ENCODE measurements at places on chromosomes 6 and 20.

- DNase-seq = no peak
These were observed 1293.7 kb downstream of the EPHA7 start for GRCh38 chr6:92125681-92126080.

GRCh38 chr20:58511861-58512260 lies 3.3 kb downstream of the APCDD1L start:
- no peak for DNase-seq

DNA sequence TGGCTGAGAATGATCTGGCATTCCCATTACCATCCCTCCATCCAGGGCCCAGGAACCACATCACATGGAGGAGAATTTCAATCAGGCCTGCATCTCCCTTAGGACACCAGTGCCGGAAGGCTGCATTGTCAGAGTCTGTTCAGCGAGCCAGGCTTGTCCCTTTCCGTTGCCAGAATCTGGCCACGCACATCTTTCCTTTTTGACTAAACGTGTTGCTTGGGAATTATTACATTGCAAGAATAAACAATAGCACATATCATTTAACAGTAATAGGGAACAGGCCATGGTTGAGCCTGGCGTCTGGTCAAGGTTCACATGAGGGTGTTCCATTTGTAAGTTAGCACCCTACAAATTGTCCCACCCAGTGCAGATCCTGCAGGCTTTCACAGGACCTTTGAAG lies 42.8 kb downstream of the SOBP start:
- DNase-seq = no peak

- no peak for DNase-seq
These were observed 6.1 kb downstream of the KLHL31 start for GRCh38 chr6:53659458-53659857.

- DNase-seq = peak; percentile 10
These were observed 4.2 kb upstream of the EPHA7 start for GRCh38 chr6:93423542-93423941.

DNA sequence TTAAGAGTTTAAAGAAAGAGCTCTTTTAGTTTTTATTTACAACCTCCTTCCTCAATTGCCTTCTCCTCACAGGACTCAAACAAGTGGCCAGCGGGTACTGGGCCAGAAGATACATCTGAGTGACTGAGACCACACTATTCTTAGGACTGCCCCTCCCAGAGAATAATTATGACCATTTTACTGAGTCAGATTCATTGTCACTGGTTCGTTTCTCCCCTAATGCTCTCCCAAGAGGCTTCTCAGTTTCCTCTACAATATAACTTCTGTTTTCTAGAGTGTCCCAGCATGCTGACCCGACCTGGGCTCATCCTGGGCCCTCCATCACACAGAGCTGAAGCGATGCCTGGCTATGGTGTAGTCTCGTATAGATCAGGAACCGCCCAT lies 279.9 kb downstream of the CD83 start:
- no peak for DNase-seq

- no peak for DNase-seq
These were observed 10.4 kb downstream of the LOC128125822 start for GRCh38 chr6:63582579-63583231.

DNA sequence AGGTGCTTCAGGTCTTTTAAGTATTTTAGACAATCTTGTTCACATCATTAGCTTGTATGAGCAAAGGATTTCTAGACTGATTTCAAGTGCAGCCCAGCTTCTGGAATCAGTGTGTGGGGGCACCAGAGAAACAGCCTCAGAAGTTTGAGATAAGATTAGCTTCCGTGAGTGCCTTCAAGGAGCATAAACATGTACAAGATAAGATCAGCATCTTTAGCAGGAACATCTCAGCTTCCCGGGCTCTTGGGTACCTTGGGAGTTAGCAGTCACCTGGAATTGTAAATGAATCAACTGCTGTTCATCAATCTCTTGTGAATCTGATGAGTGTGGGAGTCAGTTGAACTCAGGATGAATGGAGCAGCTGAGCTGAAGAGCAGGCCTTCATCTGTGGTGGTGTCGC lies 12.0 kb upstream of the CITED2 start:
- no peak for DNase-seq

DNA sequence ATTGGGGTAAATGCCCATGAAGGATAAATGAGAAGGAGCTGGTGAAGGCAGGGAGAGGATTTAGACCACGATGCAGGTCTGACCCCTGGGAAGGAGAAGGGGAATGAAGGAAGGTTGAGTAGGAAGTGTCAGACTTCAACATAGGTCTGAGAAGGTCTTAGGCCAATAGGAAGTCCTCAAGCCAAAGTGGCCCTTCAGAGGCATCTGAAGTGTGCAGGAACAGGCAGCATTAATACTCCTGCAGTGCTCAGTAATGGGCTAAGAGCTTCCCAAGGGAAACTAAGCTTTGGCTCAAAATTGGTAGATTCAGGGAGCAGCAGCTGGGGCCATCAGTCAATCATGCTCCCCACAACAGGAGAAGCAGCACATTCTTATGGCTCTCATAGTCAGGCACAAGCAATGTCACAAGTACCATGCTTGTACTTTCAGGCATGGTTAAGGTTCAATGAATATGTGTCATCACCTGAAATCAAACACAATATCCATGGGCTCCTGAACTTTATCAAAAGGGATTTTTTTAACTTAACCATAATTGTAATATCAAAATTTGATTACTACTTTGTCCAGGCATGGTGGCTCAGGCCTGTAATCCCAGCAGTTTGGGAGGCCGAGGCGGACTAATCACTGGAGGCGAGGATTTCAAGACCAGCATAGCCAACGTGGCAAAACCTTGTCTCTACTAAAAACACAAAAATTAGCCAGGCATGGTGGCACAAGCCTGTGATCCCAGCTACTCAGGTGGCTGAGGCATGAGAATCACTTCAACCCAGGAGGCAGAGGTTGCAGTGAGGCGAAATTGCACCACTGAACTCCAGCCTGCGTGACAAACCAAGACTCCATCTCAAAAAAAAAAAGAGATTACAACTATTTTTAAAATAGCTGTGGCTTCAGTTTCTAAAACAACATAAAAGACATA lies 9.9 kb downstream of the RALGAPA2 start:
- DNase-seq = no peak

DNA sequence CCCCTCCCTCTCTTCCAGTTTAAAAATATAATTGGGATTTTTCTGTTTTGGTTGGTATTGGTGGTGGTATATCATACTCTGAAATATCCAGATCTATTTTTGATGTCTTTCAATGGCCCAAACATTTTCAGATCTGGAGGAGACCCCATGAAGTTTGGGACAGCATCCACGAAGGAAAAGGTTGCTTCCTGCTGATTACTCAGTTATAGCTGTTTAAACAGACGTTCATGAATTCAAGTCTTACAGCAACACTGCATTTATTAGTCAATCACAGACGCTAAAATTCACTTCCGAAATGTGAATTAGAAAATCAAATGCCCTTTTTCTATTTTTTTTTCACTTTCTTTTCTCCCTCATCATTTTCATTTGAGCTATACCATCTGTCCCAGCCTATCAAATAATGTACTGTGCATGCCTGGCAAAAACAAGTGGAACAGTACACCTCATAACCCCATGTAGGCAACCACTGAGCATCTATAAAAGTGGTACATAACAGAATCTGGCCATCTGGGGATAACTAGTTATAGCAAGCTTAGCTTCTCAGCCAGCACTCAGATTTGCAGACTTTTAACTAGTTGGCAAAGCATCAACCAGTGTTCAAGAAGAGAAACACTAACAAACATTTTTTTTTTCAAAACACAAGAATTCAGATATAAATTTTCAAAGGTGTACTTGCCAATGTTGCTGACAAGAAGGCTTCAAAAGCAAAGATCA lies 124.5 kb downstream of the HIVEP2 start:
- DNase-seq = peak; percentile 35

DNA sequence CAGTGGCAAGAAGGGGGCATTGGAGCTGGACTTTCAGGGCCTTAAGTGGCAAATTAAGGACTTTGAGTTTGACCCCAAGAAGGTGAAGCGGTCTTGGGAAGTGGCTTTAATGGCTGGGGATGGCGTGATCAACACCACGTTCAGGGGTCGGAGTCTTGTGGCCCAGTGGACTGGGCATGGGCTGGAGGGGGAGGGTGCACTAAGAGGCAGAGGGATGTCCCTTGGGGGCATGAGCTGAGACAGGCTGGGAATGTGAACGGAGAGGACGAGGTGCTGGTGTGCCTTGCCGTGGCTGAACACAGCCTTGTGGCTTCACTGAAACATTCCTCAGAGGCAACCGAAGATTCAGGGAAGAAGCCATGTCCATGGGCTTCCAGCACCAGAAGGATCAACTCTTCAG lies 227.0 kb downstream of the SYNDIG1 start:
- DNase-seq = no peak

- no peak for DNase-seq
These were observed 216.8 kb downstream of the GJA1 start for GRCh38 chr6:121652223-121652622.

- DNase-seq = no peak
These were observed 25.5 kb downstream of the NPEPL1 start for GRCh38 chr20:58718121-58718563.

DNA sequence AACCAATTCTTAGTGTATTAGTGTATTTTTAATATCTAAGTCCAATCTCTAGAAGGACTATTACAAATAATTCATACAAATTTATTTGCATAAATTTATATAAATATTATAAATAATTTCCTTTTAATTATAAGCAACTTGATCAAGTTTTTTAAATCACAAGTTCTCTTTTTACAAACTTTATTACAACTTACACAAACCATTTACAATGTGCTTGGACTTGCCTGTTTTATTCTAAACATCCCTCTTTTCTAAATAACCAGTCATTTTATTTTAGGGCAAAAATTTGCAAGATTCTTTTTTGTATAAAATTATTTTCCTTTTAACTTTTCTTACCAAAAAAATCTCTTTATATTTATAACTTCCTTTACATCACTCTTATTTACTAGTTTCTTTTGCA lies 83.5 kb upstream of the SYNCRIP start:
- DNase-seq = no peak

DNA sequence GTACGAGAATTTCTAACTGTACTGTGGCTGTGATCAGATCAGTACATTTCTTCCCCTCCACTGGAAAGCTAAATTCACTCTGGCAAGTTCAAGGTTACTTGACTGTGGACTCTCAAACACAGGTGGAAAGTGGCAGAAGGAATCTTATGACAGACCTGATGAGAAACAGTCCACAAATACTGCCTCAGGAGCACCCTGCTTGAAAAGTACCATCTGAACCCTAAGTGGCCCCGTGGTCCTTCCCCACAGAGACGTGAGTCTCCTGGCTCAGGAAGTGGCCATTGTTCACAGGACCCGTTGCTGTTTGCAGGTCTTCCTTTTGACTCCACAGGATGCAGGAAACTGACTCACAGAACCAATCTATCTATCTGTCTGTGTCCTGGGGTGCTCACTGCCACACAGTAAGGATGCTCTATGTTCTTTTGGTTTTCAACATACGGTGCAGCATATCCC lies 47.5 kb upstream of the NHSL1 start:
- DNase-seq = no peak

DNA sequence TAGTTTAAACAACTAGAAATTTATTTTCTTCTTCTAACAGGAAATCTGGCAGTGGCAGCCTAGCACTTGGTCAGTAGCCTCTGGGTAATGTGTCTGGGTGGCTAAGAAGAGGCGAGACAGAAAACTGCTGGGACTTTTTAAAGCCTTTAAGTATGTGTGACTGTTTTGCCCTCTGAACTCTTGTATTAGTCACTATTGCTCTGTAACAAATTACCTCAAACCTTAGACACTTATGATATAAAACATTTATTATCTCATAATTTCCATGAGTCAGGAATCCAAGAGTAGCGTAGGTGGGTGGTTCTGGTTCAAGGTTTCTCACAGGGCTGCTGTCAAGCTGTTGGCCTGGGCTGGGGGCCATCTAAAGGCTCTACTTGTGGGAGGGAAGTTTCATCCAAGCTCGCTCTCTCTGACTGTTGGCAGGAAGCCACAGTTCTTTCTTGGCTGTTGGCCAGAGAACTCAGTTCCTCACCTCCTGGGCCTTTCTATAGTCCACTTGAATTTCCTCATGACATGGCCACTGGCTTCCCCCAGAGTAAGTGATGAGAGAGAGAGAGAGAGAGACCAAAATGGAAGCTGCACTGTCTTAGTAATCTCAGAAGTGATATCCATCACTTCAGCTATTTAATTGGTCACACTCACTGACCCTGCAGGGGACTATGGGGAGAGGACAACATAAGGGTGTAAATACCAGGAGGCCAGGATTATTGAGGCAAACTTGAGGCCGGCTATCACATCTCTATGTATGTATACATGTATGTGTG lies 17.4 kb upstream of the TBC1D22B start:
- peak; percentile 98 for DNase-seq

DNA sequence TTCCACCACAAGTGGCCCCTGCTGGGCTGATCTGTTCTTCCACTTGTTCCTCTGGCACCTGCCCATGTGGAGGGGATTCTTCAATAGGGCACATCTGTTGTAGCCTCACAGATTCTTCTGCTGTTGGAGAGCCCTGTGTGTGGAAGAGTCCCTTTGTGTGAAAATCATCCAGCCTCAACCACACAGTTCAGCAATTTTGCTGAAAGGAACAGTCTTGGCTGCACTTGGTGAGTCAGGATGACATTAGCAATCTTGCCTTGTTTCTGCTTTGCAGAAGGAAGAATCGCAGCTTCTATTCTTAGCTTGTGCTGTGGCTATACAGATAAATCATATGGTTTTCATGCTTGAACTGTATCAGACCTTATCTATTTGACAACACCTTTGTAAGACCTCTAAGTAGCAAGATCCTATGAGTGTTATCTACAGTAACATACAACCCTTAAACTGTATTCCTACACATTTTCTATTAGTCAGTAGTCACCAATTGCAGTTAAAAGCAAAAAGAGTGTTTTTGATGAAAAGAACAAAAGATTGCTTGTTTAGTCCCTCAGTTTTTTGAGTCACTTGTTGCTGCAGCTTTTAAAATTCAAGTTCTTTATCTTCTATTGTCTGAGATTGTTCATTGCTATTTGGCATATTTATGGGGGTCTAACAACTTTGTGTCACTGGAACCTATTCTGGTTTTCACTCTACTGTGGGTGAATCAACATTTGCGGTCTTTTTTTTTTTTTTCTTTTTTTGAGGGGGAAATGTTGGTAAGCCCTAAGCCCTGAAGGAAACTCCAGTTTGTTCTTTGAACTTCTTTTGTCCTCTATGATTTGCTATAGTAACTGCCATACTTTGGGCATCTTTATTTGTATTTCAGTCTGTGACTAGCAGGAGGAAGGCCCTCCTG lies 231.6 kb downstream of the TFAP2B start:
- DNase-seq = no peak

DNA sequence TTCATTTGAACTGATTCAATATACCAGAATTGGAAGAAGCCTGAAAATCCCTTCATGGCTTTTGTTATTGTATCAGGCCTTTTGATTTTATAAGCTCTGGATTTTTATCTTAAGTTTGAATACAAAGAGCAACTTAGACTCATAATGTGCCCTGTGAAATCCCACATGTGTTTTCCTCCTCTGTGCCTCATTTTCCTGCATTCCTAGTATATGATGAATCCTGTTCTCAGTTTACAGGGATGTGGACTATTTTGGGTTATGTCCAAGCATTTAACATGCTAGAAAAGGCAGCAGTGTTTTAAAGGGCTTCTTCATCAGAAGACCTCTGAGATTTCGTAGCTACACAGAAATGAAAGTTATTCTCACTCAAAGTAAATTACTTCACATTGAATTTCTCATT lies 455.0 kb downstream of the RFPL4B start:
- DNase-seq = no peak
